ENCODE measurements at places on chromosomes 5 and 9.
A peak's percentile ranks its signal among the peaks of the same experiment; 100 is the strongest.

- DNase-seq = no peak
Measured at GRCh38 chr5:39214912-39215709, 4.3 kb downstream of the FYB1 start.

DNA sequence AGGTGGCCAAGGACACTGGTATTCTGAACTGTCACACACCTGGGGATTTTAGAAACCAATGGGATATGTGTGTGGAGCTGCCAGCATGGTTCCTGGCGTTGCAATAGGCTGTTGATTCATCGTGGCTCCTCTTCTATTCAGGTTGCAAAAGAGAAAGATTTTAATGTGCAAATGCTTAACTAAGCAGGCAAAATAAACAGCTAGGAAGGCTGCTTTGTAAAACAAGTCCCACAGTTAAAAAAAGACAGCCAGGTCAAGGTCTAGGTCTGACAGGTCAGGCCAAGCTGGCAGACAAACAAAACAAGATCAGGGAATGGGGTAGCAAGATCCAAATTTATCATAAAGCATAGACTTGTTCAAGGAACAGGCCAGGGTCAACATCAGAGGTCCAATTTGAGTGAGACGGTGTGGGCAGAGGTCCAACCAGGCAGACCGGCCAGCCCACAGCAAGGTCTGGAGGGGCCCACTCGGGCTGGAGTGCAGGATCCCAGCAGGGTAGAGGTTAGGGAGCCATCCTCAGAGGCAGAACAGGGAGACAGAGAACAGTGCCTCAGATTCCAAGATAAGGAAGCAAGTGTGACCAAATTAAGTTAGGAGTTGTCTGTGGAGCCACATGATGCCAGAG lies 45.6 kb downstream of the SUB1 start:
- DNase-seq = no peak

DNA sequence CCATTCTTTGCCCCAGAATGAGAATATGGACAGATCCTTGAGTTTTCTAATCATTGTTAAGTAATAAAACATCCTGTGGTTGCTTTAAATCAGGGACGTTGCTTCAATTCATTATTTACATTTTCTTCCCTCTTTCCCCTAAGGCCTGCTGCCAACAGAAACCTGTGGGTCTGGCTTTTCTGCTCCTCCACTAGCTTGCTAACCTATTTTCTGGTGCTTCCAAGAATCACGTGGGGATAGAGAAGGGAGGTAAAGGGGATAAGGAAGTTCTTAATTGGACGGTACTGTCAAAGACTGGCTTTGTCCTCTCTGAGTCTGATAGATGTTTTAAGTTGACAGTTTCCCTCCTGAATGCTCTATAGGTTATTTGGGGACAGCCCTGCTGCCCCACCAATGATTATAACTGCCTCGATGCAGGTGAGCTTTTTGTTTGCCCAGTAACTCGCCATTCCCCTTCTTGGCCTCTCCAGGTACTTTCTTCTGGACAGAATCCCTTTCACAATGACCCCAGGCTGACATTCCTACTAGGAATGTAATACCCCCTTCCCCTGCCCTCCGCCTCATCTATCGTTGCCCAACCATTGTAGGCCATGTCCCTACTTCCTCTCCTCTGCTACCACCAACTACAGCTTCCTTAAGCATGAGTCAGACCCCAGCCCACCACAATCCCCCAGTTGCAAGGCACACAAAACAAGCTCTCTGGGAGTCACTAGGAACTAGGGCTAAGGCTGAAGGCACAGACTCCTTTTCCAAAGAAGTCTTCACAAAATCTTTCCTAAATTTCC lies 19.9 kb upstream of the CPEB4 start:
- no peak for DNase-seq

DNA sequence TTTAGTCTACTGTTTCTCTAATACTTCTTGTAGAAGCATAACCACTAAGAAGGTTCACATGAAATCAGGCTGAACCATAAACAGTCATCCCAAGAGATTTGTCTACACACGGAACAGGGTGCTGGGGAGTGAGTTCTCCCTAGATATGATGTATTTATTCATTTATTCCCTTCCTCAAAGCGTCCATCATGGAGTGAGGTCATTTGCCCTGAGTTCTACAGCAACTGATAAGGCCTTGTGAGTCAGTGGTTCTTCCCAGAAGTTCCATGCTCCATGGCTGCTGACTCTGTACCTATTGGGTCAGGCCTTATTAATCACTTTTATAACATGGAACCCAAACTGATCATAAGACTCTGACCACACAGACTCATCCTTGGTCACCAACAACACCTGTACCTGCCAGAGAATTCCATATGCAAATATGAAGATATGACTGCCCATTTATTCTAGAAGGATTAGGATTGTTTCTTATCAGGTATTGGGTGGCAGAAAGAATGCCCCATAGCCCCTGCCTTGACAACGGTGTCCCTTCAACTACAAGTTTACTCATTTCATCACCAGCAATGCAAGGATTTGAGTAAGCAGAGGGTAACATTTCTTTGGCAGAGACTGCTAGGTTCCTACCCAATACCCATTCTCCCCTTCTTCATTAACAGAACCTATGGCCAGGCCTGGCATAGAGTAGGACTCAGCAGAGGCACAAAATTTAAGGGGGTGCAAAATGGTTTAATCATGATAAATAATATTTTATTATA lies 118.1 kb downstream of the LHFPL2 start:
- no peak for DNase-seq

- no peak for DNase-seq
Measured at GRCh38 chr5:116011046-116011445, 21.2 kb upstream of the ARL14EPL start.

DNA sequence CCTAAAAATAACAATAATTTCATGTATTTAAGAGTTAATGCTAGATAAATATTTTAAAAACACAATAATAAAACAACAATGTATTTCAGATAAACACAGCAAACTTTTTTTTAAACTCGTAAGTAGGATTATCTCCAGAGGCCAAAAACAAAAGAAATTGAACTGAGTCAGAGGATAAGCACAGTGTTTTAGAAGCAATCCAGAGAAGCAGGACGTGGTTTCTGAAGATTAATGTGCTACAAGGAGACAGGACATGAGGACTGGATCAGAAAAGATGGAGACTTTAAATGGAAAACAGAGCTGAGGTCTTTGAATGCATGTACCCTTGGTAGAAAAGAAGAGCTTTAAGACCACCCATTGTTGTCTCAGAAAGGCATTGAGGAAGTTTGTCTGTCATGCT lies 491.2 kb upstream of the TLE4 start:
- no peak for DNase-seq

DNA sequence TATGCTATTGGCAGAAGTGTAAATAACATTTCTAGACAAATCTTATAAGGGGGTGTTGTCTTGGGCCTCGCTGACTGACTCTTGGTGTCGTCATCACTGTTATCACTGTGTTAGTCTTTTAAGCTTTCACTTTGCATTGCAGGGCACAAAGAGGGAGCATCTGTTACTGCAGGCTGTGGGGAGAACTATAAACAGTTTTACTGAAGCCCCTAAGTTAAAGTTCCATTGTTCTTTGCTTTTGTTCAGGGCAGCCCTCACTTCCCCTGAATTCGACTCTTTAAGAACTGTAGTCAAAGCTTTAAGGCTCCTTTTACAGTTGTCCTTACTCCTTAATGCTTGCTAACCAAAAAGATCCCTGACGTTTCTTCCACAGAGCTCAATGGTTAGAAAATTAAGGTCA lies 605.0 kb downstream of the RAB3C start:
- no peak for DNase-seq

GRCh38 chr5:54531546-54531945 lies 14.0 kb downstream of the SNX18 start:
- no peak for DNase-seq

DNA sequence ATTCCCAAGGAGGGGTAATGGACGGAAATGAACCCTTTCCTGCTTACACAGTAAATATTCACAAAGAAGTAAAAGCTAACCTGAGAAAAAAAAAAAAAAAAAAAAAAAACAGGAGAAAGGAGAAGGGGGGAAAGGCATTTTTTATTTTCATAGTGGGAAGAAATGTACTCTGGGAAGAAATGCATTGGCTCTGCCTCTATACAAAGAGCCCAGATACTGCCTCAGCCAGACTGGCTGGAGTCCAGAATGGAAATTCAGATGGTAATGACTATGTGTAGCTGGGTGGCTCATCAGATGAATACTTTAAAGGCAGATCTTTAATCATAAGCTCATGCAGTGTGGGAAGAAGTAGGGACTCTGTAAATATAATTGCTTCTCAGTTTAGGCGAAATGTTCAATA lies 124.9 kb upstream of the ZNF608 start:
- DNase-seq = no peak

DNA sequence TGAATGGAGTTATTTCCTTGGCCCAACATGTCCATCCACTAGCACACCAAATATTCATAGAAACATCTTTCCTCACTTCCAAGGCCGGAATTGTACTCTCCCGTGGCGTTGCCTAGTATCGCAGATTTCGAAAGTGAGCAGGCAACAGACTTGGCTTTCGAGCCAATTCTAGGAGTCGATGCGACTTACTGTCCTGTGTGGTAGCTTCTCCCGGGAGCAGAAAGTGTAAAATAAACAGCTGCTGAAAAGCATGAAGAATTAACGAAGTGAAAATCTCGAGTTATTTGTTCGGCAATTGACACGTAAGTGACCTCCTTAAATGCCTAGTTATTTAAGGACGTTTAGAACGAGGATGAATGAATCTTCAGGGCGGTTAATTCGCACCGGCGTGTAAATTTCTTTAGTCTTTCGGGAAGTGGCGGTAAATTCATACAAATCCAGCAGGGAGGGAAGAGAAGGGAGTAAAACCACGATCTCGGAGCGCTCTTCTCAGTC lies 449 bp upstream of the PCSK5 start:
- DNase-seq = peak; percentile 39

DNA sequence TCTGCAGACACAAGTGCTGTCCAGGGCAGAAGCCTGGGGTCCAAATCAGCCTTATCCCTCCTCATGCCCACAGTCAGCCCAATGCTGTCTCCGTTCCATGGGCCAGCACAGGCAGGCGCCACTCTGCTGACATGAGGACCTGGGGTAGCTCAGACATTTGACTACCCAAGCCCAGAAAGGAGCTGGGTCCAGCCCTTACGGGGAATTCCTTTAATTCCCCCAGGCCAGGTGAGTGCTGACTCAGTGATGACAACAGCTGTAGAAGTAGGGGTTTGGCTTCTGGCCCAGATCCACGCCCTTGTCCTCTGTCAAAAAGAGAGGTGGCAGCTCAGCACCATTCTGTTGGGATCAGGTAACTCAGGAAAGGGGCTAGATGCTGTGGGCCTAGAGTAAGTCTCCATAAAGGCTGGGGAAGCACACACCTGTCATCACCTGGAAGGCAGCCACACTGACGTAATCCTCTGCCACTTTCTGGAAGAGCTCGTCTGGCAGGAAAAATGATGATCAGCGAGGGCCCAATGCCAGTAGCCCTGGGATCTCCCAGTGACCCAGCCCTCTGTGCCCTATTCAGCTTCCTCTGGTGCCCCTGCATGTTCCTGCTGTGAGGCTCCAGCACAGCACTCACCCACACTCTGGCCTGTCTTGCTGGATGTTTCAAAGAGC lies 1.9 kb downstream of the RAB24 start:
- no peak for DNase-seq

DNA sequence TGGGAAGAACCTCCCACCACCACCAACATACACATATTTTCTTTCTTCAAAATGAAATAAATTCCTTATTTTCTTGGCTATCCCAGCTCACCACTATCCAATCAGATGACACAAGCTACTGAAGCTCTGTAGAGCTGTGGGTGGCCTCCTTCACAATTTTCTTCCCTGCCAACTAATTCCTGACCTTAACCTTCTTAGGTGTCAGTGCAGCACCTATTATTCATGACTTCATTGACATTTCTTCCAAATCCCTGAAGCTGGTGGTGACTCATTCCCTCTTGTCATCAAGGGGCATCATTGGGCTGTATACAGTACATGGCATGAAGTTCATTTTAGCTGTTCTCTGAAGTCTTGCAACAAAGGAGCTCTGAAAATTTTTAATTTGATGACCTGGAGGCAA lies 42.0 kb upstream of the ADRA1B start:
- DNase-seq = no peak

- DNase-seq = peak; percentile 72
Measured at GRCh38 chr5:2750758-2751464, 566 bp downstream of the IRX2 start.

- no peak for DNase-seq
Measured at GRCh38 chr5:132016721-132017250, 5.3 kb upstream of the ACSL6 start.

GRCh38 chr5:179679014-179679674 lies 1.7 kb downstream of the CBY3 start:
- DNase-seq = no peak

GRCh38 chr9:131467214-131467935 lies 35.3 kb upstream of the POMT1 start:
- no peak for DNase-seq

GRCh38 chr5:32828492-32828891 lies 117.4 kb downstream of the NPR3 start:
- no peak for DNase-seq

DNA sequence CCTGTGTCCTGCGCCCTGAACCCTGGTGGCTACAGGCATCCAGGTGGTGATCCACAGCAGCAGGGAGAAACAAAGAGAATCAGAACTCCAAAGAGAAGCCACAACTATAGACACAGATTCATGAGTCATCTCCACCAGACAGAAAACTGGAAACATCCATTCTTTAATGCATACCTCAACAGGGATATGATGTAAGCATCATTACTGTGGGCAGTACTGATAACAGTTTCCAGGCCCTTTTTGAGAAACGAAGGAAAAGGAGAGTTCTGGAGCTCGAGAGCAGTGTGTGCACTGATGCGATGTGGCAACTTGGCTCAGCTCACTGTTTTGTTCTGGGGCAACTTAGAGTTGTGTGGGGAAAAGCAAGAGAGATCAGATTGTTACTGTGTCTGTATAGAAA lies 215.6 kb upstream of the ADAMTS16 start:
- DNase-seq = no peak

DNA sequence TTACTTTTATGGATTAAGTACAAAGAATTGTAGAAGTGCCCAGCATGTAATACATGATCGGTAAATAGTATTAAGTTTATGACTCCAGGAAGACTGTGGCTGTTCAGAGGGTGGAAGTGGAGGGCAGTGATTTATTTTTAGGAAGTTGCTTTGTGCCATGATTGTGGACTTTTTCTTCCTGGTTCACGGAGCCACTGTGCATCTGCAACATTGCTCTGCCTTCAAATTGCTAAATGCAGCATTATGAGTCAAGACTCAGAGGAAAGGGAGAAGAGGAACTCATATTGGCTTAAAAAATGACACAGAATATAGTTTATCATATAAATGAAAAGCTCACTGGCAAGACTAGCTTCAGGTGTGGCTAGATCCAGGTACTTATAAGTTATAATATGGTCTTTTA lies 301.5 kb downstream of the KCTD16 start:
- DNase-seq = no peak

DNA sequence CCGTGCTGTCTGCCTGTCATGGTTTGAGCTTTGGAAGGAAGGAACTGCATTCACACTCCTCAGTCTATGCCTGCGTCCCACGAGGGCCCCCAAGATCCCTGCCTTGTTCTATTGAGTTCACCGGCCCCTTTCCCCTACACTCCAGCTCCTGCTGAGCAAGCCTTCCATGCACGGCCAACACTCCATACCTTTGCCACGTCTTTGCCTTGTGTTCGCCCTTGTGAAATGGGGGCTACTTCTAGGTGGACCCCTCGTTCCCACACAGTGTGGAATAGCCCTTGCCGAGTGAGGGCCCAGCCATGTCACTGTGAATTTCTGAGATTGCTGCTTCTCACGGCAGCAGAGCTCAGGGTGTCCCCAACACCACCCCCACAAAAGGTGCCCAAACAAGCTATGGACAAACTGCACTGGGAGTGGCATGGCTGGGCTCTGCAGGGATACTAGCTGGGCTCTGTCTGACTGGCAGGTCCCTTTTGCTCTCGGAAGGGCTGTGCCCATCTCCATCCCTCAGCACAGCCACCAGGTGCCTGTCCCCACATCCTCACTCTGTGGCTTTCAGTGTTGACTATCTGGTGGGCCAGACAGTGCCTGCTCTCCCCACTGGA lies 67.9 kb upstream of the ADAMTS2 start:
- DNase-seq = no peak
